ENCODE measurements at places on chromosomes 13 and 19.

- DNase-seq, result no peak
These were observed 16.6 kb downstream of the HNRNPM start for GRCh38 chr19:8461376-8461775.

GRCh38 chr13:66673401-66673800 is 556.7 kb downstream of the PCDH9 start:
- DNase-seq, result no peak

GRCh38 chr13:50357586-50358118 is 342.4 kb downstream of the KCNRG start:
- no peak for DNase-seq

DNA sequence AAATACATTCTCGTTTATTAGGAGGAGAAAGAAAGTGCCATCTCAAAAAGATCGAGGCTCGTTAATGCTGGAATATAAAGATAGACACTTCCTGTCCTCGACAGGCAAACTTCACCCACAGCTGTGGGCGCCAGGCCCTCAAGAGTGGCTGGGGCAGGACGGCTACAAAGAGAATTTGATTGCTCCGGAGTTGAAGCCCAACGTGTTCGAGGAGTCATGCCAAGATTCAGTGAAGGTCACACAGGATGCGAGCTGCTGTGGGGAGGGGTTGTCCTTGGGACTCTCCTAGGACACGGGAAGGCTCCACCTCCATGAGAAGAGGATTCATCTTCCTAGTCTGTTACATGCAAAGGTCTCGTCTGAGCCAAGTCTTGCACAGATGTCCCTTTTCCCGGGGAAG is 16.3 kb upstream of the PTPRS start:
- no peak for DNase-seq

- no peak for DNase-seq
These were observed 7.4 kb downstream of the ZNF671 start for GRCh38 chr19:57719901-57720519.

- DNase-seq, result no peak
These were observed 3.0 kb upstream of the C19orf81 start for GRCh38 chr19:50646074-50646807.

DNA sequence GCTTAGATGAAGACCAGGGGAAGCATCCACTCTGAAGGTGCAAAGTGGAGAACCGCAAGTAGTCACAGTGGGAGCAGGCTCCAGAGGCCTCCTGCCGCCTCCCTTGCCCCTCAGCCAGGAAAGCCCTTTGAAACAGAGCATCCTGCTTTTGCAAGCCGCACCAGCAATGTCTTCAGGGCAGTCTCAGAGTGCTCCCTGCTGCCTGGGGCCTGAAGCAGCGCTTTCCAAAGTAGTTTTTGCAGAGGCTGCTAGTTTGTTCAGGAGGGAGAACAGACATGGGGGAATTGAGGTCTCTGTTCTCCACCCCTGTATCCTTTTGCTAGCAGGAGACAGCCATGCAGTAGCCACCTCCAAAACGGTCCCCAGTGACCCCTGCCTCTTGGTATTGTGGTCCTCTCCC is 15.8 kb upstream of the POP4 start:
- no peak for DNase-seq

All from Right ventricle myocardium superior (tissue), 1 donor.